GM13977 (cell line): ENCODE measurements at places on chromosomes 11 and 22.

GRCh38 chr11:128302425-128303186 is 284.8 kb downstream of the ETS1 start:
- peak; percentile 38 for DNase-seq

GRCh38 chr11:123057661-123058305 is 4.2 kb downstream of the HSPA8 start:
- no peak for DNase-seq

DNA sequence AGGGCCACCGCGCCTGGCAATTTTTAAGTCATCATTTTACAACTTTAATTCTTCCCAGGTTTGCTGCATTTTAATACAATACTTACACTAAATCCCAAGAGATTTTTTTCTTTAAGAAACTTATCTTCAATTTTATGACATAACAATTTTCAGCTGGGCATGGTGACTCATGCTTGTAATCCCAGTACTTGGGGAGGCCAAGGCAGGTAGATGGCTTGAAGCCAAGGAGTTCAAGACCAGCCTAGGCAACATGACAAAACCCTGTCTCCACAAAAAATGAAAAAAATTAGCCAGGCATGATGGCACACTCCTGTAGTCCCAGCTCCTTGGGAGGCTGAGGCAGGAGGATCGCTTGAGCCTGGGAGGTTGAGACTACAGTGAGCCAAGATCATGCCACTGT is 38.8 kb downstream of the CLDN25 start:
- DNase-seq, result no peak

DNA sequence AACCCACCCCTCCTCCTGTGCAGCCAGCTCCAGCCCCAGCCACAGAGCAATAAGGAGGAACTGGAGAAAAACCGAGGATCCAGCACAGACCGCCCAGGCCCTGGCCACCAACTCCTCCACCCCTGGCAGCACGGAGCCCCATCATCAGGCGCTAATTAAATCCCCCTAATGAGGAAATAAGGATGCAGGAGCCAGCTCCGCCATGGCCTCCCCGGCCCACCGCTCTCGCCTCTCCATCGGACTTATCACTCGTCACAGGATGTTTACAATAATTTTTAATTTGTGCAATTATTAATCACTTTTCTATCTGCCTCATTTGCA is 42.6 kb downstream of the BUD13 start:
- DNase-seq, result no peak

GRCh38 chr11:65036931-65037330 is 4.1 kb upstream of the SAC3D1 start:
- DNase-seq, result no peak

DNA sequence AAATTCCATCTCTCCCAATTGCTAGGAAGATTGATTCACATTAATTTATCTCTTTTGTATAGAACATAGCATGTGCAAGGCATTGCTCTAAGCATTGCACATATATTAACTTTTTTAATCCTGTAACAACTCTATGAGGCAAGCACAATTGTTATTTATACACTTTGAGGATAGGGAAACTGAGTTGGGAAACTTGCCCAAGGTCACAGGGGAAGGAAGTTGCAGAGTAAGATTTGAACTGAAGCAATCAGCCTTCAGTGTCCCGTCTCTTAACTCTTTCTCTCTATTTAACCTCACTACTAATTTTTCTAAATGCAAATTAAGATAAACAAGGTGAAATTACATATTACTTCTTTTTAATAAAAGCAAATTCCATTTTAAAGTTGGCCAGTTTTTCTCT is 22.2 kb downstream of the OR56B4 start:
- no peak for DNase-seq

- DNase-seq, result peak; percentile 69
Observed at GRCh38 chr11:6402061-6402470, 11.8 kb downstream of the SMPD1 start.

- DNase-seq, result no peak
Observed at GRCh38 chr22:37161443-37161842, 11.7 kb upstream of the IL2RB start.

DNA sequence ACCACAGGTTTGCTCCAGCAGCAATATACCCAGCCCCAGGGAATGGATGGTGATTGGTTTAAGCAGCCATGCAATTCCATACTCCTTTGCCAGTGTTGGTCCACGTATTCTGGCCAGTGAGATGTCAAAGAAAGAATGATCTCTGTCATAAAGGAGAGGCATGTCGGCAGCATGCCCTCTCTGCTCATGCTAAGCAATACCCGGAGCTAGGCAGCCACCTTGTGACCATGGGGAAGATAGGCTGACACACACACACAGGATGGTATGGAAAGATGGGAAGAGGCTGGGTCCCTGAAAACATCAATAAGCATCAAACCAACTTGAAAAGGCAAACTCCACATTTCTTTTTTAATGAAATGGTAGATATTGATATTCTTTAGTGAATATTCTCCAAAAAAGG is 5.1 kb downstream of the ABCC8 start:
- DNase-seq, result no peak

DNA sequence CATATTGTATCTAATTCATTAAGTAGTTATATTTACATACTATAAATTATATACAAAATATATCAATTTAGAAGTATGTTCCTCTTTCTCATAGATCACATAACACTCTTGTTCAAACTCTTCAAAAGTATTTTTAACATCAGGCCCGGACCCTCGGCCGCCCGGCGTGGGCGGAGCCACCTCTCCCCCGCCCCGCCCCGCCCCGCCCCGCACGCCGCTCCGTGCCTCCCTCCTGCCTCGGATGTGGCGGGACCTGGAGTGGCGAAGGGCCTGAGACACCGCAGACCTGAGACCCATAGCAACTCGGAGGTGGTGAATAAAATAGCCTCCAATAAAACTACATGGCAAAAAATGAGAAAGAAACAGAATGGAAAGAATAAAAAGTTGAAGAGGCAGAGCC is 105.9 kb upstream of the BDNF start:
- no peak for DNase-seq

GRCh38 chr11:66136752-66137123 is 66.7 kb downstream of the PACS1 start:
- DNase-seq, result no peak

DNA sequence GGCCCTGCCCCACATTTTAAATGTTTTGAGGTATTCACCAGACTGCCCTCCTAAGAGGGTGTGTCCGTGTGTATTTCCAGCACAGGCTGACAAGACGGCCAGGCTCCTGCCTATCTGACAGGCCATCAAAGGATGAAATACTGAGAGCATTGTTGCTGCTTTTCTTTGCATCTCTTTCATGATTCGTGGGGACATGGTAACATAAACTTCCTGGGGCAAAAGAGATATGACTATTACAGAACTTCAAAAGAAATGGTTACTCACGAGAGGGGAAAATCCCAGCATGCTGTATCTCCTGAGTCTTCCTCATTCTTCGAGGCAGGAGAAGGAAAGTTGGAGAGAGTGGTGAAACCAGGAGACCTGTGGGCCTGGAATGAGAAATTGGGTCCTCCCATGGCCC is 10.3 kb upstream of the BIK start:
- no peak for DNase-seq

- DNase-seq, result no peak
Observed at GRCh38 chr22:26985931-26986782, 328.8 kb downstream of the MIAT start.
